HepG2 (cell line): ENCODE measurements at places on chromosomes 7 and 10. TPM values are rescaled to one million over a fixed set of nuclear protein-coding genes. Genes with fewer than 3 reads are reported as not detected.

LHFPL3 gene
- total RNA-seq, result not detected in 2 replicates

CELF2 gene
- not detected in 2 replicates for total RNA-seq

- no peaks in the 10 kb centered on the region for H3K27me3 ChIP-seq
- no peak for DNase-seq
- H3K4me3 ChIP-seq, result no peak overlapping the region
- H3K4me1 ChIP-seq, result no peaks in the 10 kb centered on the region
- H3K36me3 ChIP-seq, result no peaks in the 10 kb centered on the region
- H3K27ac ChIP-seq, result no peak overlapping the region
Observed at GRCh38 chr10:75839020-75839419, 407.6 kb downstream of the LRMDA start.

- DNase-seq, result no peak
- H3K4me3 ChIP-seq, result no peak overlapping the region
- no peak overlapping the region for H3K27ac ChIP-seq
- H3K4me1 ChIP-seq, result peaks cover 15% of the 10 kb centered on the region
Observed at GRCh38 chr7:27207348-27207985, 7.6 kb upstream of the HOXA13 start.

- no peaks in the 10 kb centered on the region for H3K36me3 ChIP-seq
- peak; percentile 48 for DNase-seq
- peaks cover 20% of the 10 kb centered on the region for H3K4me1 ChIP-seq
- no peak overlapping the region for H3K27ac ChIP-seq
Observed at GRCh38 chr7:18177815-18178660, 150.4 kb upstream of the PRPS1L1 start.
